ENCODE measurements at places on chromosomes 5 and 9.
A peak's percentile ranks its signal among the peaks of the same experiment; 100 is the strongest.

- no peak for DNase-seq
Measured at GRCh38 chr9:127954831-127955293, 17.2 kb upstream of the DPM2 start.

GRCh38 chr9:89872913-89873707 lies 268.3 kb downstream of the GADD45G start:
- no peak for DNase-seq

DNA sequence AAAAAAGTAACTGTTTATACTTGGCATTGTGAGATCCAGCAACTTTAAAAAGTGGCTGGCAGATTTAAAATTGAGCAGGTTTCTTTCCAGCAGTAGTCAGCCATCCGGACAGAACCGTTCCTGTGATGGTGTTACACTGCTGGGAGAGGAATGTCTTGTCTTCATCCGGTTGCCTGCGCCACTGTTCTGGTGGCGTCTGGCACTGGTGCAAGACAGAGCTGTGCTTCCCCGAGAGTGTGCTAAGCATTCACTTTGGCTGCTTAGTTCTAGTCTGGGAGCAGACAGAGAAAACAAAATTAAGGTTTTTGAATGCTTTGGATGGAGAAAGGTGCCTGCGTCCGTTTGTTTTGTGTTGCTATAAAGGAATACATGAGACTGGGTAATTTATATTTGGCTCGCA lies 35.5 kb upstream of the CREBRF start:
- DNase-seq = no peak

DNA sequence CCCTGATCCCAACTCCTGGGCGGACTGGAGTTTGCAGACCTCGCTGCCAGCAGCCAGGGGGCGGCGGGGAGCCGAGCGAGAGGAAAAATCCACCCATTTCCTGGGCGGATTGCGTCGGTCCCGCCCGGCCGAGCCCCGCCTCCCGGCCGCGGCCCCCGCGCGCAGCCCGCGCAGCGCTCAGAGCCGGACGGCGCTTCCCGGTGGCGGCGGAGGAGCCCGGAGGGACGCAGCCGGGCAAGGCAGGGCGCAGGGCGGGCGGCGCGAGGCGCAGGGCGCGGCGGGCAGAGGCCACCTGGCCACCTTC lies at the start of gene OLFM1:
OLFM1 (plus strand) TSS at position 180 of the 304 bp plus-strand sequence. CDS start 322 bp downstream, outside the sequence.
- DNase-seq = peak; percentile 8

DNA sequence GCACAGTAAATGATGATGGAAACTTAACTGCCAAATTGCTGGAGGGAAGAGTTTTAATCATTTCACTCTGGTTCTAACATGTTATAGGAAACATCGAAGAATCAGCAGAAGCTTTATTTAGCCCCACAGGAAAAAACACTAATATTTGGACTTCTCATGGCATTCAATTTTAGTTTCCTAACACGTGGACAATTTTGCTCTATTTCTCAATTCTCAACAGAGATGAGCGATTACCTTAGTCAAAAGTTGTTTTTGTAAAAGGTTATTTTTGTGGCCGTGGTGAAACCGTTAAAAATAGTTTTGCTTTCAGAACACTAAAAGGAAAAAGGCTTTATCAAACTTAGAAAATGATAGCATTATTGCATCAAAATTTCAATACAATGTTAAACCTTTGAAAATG lies 235.2 kb downstream of the PLK2 start:
- DNase-seq = no peak

DNA sequence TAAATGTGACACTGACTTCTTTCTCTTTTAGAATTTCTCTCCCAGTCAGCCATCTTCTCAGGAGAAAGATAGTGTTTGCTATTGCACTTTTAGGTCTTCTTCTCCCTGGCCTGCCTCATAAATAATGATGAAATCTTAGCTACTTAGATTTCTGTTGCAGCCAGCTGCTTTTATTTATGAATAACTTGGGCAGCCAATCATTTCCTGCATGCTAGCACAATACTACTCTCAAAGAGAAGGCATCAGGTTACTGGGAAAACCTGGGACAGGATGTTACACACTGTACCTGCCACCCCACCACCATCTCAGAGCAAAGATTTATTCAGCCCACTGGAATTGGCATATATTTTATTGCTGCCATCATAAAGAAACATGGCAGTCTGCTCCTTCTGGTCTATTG lies 266.6 kb downstream of the PRELID2 start:
- DNase-seq = no peak

DNA sequence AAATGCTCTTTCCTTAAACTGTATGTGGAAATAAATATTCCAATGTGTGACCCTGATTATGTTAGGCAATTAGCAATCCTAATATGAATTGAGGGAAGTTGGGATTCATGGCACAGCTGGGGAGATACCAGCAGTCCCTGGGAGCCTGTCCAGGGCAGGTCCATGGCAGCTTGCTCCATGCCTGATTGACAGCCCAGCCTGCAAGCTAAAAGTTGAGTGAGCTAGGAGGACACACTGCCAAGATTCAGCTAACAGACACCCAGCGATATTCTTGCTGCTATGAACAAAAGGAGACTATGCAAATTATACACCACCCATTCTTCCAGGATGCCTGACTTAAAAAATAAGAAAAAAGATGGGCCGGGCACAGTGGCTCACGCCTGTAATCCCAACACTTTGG lies 6.2 kb downstream of the TGFBI start:
- no peak for DNase-seq

- DNase-seq = no peak
Measured at GRCh38 chr5:124956471-124957029, 210.1 kb upstream of the ZNF608 start.

DNA sequence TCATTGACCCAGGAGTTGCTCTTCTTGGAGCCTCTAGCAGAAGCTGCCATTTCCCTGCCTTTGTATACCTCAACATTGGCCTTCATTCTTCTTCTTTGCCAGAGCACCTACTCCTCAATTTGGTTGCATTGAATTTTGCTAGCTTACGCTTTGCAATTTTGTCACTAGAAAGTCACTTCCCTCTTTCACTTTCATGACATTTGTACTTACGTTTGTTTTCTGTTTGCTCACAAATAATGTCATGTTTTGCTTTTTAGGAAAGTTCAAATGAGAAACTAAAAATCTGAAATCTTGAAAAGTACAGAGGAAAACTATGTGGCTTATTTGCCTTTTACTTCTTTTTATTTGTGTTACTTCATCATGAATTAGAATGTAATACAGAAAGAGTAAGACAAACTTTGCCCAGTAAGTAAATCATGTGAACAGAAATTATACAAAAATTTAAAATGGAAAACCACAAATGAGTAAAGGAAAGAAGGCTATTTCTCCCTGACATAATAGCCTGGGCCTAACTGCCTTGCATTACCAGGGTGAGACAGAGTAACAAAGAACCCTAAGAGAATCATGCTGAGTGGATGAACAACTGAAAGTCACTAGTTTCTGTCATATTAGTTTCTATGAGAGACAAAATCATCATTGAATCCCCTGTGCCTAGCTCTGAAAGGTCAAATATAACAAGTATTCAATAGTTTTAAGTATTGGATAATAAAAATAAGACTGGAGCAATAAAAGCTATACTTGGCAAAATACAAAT lies 7.4 kb upstream of the IFNA1 start:
- DNase-seq = no peak
